Fibroblast of pulmonary artery (primary cell): ENCODE measurements at places on chromosomes 3 and 15.

DNA sequence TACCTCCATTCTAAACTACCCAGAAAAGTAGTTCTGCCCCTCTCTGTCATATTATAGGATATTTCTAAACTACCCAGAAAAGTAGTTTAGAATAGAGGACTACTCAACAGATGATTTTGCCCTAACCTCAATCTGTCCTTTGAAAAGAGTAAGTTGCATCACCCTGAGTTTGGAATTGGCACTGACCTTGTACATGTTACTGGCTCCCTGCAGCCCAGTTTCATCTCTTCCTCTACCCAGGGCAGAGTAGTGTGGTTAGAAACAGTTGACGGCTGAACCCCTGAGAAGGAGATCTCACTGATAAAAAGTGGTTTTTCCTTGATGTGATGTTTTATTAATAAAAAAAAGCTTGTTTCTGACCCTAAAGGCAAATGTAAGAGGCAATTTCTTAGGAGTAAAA, 340.5 kb upstream of the NECTIN3 start:
- peak; percentile 13 for DNase-seq

DNA sequence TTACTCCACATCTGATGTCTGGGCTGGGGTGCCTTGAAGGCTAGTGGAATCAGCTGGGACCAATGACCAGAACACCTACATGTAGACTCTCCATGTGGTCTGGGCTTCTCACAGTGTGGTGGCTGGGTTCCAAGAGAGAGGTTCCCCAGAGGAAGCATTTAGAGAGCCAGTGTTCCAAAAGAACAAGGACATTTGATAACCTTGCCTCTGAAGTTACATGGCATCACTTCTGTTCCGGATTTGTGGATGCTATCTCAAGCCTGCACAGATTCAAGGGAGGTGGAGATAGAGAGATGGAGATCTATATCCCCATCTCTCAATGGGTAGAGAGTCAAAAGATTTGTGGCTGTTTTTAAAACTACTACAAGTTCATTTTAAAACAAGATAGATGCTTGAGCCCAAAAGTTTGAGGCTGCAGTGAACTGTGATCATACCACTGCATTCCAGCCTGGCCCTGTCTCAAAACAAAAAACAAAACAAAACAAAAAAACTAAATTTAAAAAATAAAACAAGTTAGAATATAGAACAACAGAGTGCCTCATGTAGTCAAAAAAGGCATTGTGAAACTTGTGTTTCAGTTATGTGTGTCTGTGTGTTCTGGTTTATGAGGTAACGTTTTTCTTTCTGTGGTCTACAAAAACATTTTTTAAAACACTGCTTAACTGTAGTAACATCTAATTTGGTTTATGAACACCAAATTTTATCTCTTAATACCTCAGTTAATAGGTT, 44.8 kb downstream of the PDE8A start:
- no peak for DNase-seq

- DNase-seq: peak; percentile 87
These were observed 28.1 kb upstream of the SYNM start for GRCh38 chr15:99076555-99077308.

DNA sequence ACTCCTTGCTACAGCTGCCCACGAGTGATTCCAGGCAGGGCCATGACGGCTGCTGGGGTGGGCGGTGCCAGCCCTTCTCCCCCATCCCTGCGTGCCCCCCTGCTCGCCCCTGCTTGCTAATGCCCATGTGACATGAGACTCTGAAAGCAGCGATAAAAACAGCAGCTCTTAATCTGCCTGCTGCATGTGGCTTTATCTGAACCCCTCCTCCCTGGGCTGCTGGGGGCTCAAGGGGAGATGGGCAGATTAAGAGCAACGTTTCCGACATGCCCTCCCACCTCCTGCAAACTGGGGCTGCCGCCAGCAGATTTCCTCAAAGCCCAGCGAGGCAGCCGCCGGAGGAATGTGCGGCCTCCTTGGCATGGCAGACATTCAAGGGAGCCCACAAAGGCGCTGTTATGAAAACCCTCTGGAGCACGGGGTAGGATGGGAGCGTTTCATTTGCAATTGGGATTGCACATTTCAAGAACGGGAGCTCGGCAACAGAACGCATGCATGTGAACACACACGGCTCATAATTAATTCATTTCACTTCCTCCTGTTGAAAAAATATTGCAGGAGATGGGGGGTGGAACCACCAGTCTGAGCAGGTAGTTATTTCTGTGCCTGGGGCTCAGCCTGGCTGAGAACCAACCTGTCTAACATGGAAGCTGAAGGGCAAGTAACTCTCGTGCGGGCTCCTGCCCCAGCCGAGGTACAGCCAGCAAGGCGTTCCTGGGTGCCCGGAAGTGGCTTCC, 504.2 kb upstream of the PROK2 start:
- DNase-seq: peak; percentile 74

DNA sequence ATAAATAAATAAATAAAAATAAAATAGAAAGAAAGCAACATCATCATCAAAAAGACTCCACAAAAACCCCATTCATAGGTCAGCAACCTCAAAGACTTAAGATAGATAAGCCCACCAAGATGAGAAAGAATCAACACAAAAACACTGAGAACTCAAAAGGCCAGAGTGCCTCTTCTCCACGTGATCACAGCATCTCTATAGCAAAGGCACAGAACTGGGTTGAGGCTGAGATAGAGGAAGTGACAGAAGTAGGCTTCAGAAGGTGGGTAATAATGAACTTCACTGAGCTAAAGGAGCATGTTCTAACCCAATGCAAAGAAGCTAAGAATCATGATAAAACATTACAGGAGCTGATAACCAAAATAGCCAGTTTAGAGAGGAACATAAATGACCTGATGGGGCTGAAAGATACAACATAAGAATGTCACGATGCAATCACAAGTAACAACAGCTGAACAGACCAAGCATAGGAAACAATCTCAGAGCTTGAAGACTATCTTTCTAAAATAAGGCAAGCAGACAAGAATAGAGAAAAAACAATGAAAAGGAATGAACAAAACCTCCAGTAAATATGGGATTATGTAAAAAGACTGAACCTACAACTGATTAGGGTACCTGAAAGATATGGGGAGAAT, 26.4 kb downstream of the GNB5 start:
- DNase-seq: no peak

DNA sequence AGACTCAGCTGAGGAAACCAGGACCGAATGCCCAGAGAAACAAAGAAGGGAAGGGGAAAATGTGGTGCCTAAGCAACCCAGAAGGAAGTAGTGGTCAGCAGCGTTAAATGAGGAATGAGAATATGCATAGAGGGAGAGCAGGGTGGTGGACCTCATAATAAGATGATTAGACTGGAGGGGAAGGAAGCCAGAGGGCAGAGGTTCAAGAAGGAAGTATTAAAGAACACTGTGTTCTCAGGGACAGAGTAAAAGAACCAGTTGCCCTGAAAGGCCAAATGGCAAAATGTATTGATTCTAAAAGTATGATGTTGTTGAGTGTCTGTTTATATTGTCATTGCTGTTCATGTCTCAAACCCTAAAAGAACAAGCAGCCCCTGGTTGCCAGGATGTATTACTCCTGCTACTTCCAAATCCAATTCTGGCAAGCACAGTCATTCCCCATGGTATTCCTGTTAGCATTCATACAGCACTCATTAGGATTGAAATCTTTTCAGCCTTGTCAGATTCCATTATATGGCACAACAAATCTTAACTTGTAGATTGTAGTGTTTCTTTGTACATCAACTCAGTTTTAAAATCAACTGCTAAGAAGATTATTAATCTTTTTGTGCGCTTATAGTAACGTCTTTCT, 23.4 kb downstream of the P2RY1 start:
- DNase-seq: no peak

DNA sequence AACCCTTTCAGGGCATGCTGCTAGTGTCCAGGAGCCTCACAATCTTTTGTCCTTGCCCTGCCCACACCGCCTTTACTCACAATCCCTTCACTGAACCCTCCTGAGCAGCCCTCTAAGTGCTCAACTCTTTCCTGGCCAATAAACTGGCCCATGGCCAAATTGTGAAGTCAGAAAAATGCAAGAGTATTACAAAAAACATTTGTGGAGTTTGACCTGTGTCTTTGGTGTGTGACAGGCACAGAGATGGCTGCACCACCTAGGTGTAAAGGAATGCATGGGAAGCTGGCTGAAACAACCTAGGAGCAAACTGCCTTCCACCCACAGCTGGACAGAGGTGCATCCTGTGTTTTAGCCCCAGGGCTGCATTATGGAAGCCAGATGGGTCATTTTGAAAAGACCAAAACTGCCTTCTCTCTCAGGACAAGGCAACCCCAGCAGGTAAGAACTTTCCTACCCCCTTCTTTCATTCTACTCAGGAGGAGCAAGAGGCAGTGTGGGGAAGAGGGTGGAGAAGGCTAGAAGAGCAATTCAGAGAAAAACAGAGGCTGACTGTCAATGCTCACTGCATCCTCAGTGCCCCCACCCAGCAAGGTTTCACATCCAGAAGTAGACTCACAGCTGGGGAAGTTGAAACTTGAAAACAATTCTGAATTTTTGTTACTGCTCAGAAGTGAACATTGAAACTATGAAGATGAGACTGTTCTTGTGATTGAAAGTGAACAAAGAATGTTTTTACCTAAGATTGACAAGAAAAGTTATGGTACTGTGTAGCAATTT, 78.6 kb downstream of the TRIM42 start:
- DNase-seq: no peak

DNA sequence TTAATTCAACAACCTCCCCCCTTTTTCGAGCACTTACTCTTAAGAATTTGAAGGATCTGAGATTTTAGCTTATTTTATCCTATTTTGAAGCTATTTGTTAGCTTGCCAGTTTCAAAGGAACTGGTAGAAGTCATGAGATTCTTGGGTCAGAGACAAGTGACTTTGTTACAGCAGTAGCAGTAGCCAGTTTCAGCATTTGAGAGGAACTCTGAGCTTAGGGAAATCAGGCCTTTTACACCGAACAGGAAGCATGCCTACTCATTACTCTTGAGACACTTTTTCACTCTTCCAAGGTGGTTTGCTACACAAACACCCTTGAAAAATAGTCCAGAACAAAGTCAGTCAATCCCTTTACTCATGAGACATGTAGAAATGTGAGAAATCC, 24.5 kb upstream of the TM4SF1 start:
- peak; percentile 62 for DNase-seq

DNA sequence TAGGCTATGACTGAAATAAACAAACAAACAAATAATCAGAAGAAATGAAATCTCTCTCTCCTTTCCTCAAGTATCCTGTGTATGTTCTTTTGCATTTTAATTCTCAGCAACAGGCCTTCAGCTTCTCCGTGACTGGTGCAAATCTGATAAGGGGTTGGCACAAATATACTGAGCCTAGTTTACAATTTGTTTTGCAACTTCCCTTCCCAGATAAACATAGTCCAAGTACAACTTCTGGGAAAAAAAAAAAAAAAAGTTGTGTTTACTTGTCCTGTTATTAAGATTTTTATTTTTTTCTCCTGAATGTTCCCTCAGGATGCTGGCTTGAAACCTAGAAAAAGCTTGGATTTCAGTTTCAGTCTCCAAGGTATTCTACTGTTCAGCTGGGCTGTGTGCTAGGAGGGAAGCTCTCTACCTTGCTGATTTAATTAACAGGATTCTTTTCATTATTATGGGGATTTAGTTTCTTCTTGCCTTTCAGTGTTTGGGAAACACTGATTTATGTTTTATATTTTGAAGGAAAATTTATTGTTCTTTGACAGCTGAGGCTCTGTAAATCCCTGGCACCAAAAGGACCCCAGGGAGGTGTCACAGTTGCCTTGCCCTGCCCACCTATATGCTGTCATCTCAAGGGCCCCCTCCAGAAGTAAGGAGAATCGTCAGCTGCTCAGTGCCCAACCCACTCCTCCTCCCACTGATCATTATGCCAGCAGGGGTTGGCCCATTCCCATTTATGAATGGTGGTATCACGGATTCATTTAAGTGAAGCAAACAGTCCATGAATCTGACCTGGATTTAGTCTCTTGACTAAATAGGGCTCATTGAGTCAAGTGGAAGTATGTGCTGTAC, 185.2 kb downstream of the MEIS2 start:
- DNase-seq: peak; percentile 92
